ENCODE measurements at places on chromosomes 5 and 9.

- DNase-seq, result no peak
These were observed 18.4 kb downstream of the GLRA1 start for GRCh38 chr5:151906246-151906645.

DNA sequence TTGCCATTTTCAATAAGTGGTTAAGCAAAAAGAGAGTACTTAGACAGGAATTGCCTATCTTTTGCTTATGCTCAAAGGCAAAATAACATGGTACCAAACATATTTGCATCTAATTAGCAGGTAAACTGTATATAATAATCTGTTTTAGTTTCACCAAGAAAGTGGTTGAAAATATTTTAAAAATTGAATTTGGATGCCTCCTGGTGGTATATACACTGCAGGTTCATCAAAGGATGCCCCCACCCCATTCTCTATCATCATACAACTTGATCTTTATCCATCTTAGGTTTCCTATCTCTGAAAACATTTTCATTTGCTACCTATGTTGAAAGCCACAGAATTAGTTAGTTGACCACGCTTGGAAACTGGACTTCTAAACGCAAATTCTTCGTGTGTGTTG, 47.0 kb upstream of the MROH2B start:
- DNase-seq, result no peak

- DNase-seq, result no peak
These were observed 219.7 kb downstream of the EFNA5 start for GRCh38 chr5:107451028-107451427.

DNA sequence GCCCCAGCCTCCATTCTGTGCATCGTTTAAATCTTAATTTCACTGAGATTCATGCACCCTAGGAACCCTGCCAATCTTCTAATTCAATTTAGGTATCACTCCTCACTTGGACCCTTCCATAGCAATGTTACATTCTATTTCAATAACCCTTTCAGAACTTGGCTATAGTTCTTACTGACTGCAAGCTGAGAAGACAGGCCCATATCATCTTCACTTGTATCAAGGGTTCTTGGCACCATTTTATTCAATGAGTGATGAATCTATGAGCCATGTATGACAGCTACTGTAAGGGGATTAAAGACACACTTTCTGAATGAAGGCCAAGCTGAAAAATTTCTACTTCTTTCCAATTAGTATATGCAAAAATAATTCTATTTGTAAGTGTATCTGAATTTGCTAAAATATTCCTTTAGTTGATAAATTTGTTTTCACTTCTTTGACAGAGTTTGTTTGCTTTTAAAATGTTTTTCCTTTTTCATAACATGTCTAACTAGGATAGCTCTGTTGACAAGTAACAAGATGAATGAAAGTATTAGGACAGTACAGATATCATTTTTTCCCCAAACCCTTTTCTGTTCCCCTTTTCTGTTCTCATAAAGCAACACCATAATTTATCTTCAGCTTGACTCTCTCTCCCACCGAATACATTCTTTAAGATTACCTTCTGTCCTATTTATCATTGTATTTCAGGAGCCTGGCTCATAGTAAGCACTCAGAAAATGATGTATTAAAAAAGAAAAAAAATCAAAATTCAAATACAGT, 9.6 kb downstream of the ITGA2 start:
- DNase-seq, result no peak

GRCh38 chr5:179269781-179270543, 75.3 kb downstream of the ADAMTS2 start:
- no peak for DNase-seq

- no peak for DNase-seq
These were observed 241.6 kb downstream of the ARHGEF28 start for GRCh38 chr5:73867345-73868335.

GRCh38 chr9:84845956-84846900, 176.7 kb downstream of the NTRK2 start:
- DNase-seq, result no peak

DNA sequence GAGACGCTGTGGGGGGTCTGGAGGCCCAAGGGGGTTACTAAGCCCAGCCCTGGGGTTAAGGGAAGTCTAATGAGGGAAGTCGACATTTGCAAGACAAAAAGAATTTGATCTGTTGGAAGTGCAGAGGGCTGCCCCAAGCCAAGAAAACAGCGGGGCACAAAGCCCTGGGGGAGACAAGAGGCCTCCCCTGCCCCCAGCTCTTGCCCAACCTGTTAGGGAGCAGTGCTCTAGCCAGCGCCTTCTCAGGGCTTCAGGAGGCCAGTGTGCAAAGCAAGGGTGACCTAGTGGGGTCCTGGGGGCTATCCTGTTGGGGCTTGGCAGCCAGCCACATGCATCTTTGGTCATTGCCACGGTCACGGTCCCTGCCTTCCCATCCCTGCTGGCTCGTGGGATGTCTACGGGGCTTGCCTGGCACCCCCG, 25.2 kb downstream of the GFI1B start:
- DNase-seq, result no peak

DNA sequence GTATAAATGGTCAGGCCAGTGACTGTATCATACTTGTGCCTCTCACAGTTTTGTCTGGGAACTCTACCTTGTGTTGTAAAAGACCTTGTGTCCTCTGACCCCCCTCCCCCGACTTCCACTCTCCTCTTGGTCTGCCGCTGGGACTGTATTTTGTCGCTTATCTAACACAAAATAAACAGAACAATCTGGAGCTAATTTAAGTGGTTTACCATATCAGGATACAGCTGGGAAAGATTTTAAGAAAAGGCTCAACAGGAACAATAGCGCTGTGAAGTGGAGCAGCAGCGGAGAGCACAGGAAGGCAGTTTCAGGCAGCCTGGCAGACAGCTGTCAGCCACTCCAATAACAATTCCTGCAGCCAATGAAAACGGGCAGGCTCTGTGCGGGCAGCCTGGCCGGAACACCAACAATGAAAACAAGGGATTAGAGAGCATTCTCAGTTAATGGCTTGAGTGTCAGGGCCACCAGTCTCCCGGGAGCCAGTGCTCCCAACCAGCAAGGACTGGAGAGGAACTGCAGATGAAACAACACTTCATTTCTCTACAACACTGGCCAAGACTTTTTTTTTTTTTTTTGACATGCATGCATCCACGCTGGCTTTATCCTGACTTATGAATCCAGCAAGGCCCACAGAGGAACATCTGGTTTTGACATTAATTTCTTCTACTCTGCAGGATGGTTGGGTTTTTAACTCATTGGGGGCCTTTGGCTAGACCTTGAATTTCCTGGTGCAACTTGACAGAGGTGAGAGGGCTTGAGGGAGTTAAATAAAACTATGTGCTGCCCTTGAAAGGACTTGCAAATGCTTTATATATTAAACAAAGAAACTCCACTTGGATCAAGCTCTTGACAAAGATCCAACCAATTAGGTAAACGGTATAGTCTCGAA, 76.7 kb downstream of the ARSB start:
- no peak for DNase-seq

GRCh38 chr5:58851571-58851970, 268.7 kb downstream of the RAB3C start:
- DNase-seq, result no peak

GRCh38 chr9:112789473-112789872, 38.9 kb downstream of the SNX30 start:
- peak; percentile 26 for DNase-seq

- no peak for DNase-seq
These were observed 159.5 kb downstream of the RAPGEF6 start for GRCh38 chr5:131475541-131475941.

DNA sequence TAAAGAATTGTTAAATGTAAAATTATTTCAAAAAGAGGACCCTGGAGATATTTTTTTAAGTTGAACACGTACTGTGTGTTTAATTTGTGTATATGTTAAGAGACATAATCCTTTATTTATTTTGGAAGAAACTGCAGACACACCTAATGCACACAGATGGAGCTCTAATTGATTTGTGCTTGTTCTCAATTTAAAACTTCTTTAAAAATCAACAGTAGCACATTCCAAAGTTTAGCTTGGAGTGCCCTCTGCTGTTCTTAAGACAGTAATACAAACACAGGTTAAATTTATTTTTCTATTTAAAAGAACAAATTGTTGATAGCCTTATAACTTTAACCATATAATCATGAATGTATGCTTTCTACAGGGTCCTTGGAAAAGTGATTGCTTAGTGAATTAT, 277.6 kb upstream of the ADAMTS16 start:
- peak; percentile 40 for DNase-seq

DNA sequence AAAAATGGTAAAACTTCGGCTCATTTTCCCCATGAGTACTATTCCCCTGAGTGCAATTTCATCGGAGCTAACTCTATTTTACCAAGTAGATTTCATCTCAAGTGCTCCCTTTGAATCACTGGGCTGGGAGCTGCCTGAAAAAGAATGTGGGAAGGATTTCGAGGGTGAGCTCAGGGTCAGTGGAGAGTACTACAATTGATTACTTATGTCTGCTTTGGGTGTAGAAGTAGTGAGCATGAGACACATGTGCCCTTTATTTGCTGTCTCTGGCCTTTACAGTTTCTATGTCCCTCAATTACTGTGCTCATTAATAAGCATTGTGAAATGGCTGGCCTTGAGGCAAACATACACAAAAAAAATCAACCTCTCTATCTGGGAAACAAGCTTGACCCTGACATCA, 172.7 kb upstream of the RFX3 start:
- DNase-seq, result no peak

- peak; percentile 37 for DNase-seq
These were observed 25.0 kb upstream of the HMCN2 start for GRCh38 chr9:130240410-130241197.

GRCh38 chr9:96056226-96056625, 180.7 kb downstream of the ERCC6L2 start:
- no peak for DNase-seq

DNA sequence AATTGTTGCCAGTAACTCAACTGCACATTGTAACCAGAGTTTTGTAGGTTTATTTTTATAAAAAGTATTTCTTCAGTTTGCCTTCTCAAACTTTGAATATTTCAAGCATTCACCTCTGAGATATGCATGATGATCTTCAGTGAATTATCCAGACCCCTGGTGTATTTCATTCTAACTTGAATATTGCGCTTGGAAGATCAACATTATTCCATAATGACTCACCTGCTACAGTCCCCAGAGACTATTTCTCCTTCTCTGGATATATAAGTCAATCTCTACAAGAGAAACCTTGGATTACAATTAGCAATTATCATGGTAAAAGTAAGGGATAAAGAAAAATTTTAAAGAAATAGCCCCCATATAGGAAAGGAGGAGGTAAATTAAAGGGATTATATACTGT, 1041.0 kb downstream of the TLE1 start:
- DNase-seq, result no peak

DNA sequence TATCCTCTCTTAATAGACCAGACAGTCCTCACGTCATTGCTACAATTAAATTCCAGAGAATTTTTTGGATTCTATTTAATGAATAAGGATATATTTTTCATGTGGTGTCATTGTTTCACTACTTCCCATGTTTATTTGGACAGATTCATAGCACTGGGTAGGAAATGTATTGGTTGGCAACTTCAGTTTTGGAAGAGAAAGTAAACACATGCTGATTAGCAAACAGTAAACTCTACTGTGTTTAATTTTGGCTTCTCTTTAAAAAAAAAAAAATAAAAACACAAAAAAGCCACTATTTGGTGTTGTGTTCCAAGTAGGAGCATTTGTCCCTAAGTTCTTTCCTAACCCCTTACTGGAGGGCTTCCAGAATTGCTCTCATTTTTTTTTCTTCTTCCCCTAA, 77.3 kb downstream of the NFIB start:
- DNase-seq, result no peak

GRCh38 chr5:131943916-131944315, 1.5 kb downstream of the MEIKIN start:
- no peak for DNase-seq

- DNase-seq, result no peak
These were observed 12.7 kb downstream of the PTPDC1 start for GRCh38 chr9:94096819-94097577.

- DNase-seq, result no peak
These were observed 46.0 kb downstream of the ALDH1A1 start for GRCh38 chr9:72906810-72907209.

GRCh38 chr5:105638437-105638836, 2032.3 kb downstream of the EFNA5 start:
- DNase-seq, result no peak

DNA sequence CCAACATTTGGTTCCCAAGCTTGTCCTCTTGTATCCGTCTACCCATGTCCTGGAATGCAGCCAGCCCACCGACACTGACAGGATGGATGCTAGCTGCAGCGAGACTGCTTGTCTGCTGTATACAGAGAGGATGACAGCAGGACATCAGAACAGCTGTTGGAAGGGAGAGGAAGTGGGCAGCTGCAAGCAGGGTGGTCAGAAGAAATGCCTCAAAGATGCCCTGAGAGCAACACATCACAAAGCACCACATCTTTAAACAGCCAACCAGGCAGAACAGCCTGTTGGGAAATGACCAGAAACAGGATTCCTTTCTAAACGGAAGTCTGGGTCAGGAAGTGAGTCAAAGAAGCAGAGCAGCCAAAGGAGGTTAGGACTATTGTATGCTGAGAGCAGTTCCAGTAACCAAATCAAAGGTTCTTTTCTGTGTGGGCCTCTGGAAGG, 219.1 kb downstream of the NDUFS4 start:
- no peak for DNase-seq

- no peak for DNase-seq
These were observed 58.6 kb downstream of the LPAR1 start for GRCh38 chr9:110979636-110980035.

DNA sequence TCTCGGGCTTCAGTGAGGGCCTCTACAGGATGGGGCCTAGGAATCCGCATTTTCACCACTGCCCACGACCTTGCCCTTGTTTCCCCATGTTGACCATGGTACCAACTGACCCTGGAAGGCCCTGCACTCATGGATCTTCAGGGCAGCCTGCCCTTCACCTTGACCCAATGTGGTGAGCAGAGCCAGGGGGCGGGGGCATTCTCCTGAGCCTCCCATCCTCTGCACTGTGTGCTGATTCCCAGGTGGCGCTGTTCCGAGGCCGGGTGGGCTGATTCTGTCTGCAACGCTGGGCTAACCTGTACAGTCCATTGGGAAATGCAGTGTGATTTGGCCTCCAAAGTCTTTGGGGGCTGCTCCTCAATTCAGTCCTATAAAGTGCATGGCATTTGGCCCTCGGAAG, 68.7 kb downstream of the SHB start:
- DNase-seq, result no peak

DNA sequence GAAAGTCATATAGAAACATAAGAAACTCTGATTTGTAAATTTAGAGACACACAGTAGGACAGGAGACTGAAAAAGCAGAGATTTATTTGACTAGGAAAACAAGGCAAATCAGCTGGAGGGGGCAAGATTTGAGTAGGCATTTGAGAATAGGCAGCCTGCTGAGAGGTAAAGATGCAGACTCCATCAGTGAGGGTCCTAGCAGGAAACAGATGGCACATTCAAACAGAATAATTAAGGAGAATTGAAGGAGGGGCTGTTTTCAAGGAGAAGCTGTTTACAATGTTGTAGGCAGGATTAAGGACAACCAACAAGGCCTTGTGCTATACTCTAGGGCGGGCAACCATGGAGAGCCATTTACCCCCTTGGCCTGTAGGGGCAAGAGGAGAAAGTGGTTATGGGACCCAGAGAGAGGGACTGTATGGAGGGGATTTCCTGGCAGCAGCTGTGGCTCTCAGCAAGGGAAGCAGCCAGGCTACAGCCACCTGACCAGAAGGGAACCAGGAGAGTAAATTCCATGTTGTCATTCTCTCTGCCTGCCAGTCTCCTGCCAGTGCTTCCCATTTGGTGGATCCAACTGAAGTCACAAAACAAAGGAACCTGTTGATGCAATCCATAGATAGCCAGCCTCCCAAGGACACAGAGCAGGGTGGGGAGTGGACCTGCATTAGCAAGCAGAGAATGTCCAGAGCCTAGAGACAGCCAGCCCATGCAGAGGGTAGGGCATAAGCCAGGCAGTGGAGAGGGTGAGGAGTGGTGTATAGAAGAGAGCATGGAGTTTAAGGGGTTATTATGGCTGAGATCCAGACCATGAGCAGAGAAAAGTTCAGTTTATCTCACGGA, 38.2 kb downstream of the PAPPA start:
- DNase-seq, result no peak
